ENCODE measurements at places on chromosomes 5 and 9.

GRCh38 chr5:1021136-1021968 lies 12.8 kb downstream of the NKD2 start:
- DNase-seq, result no peak

DNA sequence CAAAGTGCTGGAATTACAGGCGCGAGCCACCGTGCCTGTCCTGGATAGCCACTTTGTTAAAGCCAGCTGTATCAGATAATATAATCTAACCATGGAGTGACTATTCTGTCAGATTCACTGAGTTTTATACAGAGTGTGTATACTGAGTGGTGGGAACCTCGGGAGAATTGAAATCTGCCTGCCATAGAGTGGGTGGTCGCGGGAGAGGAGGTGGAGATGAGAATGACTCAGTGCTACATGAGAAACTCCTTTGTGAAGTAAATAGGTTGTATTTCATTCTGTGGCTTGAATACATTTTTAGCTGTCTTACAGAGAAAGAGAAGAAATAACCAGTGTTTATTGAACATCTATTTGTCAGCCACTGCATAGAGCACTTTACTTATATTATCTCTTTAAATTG lies 26.4 kb downstream of the ATP6V0E1 start:
- no peak for DNase-seq

GRCh38 chr5:10673407-10673806 lies 87.6 kb downstream of the DAP start:
- DNase-seq, result no peak

DNA sequence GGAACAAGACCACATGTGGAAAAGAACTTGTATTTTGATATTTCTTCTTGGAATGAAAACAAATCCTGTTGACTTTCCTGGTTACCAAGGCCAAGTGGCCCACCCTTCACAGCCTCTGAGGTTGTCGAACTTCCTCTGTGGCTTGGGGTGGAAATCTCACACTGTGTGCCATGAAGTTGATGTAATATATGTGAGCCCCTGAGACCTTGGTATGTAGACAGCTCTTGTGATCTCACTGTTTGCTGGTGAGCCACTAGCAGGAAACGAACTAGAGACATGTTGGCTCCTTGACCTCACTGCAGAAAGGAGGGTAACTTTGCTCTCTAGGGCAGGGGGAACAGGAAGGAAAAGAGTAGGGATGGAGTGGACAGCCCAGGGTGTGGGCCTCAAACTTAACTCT lies 159.4 kb downstream of the ARHGAP26 start:
- no peak for DNase-seq

DNA sequence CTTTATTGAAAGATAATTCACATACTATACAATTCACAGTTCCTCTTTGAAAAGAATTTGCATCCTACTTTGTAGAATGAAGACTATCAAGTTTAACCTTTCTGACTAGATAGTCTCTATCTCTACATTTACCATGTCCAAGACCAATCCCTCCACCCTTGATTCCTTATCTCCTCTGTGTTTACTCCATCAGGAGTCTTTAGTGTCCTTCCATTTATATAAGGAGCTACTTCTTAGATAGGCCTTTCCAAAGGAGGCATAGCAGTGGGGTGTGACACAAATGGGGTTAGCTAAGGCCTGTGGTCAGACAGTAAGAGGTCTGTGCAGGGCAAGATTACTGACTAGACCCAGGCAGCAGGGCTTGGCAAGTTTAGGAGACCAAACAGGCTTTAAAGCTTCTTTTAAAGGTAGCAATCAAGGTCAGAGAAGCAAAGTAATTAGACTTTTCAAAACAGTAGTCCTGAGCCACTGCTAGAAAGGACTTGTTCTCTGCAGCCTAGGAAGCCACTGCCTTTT lies 11.1 kb upstream of the DMXL1 start:
- no peak for DNase-seq

DNA sequence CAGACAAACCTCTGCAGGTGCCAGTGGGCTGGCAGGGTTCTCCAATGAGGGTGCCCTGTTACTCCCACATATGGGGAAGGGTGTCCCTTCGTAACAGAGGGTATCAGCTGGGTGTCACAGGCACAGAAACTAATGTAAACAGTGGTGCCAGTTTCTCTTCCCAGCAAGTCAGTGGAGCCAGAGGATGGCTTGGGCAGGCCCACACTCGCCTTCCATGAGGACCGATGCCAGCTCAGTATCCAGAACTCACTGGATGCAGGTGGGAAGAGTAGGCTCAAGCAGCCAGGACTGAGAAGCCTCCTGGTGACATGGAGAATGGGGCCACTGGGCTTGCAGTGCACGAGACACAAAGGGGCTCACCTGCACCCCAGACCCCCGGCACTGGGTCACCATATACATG lies 30.4 kb downstream of the FSTL4 start:
- no peak for DNase-seq

GRCh38 chr5:83964271-83964670 lies 243.6 kb upstream of the HAPLN1 start:
- DNase-seq, result no peak

DNA sequence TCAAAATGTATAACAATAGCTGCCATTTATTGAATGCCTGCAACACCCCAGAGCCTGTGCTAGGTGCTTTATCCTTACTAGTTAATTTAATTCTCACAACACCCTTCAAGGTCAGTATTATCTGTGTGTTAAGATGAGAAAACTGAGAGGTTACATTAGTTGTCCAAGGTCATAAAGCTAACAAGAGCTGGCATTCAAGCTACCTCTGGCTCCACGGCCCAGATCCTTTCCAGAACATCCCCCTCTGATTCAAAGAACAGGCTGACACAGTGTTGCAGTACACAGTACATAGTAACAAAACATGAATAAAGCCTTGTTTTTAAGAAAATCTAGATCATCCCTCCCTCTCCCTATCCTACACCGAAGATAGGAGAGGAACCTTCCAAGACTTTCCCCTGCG lies 9.4 kb upstream of the FRMPD1 start:
- no peak for DNase-seq

DNA sequence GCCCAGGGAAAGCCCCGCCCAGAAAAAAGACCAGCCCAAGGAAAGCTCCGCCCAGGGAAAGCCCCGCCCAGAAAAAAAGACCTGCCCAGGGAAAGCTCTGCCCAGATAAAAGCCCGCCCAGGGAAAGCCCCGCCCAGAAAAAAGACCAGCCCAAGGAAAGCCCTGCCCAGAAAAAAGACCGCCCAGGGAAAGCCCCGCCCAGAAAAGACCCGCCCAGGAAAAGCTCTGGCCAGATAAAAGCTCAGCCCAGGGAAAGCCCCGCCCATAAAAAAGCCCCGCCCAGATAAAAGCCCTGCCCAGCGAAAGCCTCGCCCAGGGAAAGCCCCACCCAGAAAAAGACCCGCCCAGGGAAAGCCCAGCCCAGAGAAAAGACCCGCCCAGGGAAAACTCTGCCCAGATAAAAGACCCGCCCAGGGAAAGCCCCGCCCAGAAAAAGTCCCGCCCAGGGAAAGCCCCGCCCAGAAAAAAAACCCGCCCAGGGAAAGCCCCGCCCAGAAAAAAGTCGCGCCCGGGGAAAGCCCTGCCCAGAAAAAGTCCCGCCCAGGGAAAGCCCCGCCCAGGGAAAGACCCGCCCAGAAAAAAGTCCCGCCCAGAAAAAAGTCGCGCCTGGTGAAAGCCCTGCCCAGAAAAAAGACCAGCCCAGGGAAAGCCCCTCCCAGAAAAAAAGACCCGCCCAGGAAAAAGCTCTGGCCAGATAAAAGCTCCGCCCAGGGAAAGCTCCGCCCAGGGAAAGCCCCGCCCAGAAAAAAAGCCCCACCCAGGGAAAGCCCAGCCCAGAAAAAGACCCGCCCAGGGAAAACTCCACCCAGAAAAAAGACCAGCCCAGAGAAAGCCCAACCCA lies 11.9 kb downstream of the GRIN1 start:
- peak; percentile 75 for DNase-seq

GRCh38 chr5:78593465-78593864 lies 55.1 kb downstream of the LHFPL2 start:
- DNase-seq, result no peak

GRCh38 chr9:118170032-118170955 lies 466.1 kb downstream of the TLR4 start:
- DNase-seq, result no peak

GRCh38 chr9:82376677-82377232 lies 388.2 kb downstream of the SPATA31D1 start:
- no peak for DNase-seq

- no peak for DNase-seq
Measured at GRCh38 chr9:89311346-89312221, 589 bp downstream of the CKS2 start.

GRCh38 chr5:45627076-45627656 lies 69.0 kb downstream of the HCN1 start:
- no peak for DNase-seq

GRCh38 chr9:13364271-13365000 lies 84.9 kb upstream of the MPDZ start:
- no peak for DNase-seq

DNA sequence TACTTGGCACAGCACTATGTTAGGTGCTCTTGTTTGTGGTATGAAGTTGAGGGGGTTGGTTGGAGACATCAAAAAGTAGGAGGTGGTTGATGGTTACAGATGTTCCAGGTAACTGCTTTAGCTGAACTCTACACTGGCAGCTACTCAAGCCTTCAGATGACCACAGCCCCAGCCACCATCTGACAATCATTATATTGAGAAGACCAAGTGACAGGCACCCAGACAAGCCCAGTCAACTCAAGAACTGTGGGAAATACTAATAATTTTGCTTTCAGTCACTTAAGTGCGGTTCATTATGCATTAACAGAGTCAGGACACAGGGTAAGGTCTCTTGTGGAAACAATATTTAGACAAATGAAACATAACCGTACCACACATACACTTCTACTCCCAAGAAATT lies 38.9 kb upstream of the SLIT3 start:
- no peak for DNase-seq

DNA sequence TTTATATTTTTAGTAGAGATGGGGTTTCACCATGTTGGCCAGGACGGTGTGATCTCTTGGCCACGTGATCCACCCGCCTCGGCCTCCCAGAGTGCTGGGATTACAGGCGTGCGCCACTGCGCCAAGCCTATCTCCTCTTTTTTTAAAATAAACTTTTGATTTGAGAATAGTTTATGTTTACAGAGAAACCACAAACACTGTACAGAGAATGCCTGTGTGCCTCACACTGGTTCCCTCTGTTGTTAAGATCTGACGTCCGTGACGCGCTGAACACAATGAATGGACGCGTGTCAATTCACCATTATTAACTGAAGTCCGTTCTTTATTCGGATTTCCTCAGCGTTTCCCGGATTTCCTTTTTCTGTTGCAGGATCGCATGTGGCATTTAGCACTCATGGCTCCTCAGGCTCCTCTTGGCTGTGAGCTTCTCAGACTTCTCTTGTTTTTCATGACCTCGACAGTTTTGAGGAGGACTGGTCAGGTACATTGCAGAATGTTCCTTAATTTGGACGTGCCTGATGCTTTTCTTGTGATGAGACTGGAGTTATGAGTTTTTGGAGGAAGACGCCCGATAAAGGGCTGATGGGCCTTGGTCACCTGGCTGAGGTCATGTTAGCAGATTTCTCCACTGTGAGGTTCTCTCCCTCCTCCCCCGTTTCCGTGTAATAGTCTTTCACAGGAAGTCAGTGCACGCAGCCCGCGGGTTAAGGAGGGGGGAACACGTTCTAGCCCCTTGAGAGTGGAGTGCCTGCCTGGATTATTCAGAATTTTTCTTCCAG lies 69.6 kb downstream of the ANKRD33B start:
- no peak for DNase-seq

- DNase-seq, result no peak
Measured at GRCh38 chr9:80233102-80233843, 661.5 kb downstream of the TLE4 start.

DNA sequence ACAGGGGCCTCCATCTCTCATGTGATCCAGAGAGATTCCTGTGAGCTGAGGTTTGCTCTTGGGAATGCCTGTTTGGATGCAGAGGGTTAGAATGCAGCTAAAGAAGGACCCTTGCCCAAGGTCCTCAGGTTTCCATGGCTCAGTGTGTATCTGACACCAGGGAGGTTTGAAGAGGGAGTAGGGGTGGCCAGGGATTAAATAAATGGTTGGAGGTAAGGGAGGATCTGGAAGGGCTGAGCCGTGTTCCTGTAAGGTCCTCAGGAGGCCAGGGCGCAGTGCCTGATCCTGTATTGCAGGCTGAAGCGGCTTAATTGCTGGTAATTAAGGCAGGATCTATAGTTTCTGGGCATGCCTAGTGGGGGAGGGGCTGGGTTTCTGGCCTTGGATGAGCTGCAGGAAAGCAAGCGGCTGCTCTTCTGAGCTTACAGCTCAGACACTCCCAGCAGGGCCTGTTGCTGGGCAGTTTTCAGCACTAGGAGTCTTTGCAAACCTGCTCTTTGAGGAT lies 41.5 kb upstream of the MAP1B start:
- DNase-seq, result peak; percentile 89

DNA sequence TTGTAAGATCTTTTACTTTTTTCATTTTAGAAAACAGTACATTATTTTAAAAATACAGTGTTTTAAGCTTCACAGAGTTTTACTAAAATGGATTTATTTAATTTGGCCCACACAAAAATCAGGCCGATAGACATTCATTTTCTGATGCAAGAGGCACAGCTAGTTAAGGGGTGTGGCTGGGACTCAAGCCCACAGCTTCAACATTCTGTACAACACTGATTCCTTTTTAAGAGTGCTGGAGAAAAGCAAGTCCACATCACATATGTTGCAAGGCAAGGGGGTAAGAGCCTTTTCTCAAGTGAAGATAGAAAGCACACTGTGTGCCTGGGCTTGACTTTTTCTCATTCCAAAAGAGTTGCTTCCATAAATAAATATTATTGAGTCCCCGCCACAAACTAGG lies 195.9 kb downstream of the RFK start:
- DNase-seq, result no peak

- DNase-seq, result no peak
Measured at GRCh38 chr5:139265001-139265400, 28.5 kb upstream of the MATR3 start.

DNA sequence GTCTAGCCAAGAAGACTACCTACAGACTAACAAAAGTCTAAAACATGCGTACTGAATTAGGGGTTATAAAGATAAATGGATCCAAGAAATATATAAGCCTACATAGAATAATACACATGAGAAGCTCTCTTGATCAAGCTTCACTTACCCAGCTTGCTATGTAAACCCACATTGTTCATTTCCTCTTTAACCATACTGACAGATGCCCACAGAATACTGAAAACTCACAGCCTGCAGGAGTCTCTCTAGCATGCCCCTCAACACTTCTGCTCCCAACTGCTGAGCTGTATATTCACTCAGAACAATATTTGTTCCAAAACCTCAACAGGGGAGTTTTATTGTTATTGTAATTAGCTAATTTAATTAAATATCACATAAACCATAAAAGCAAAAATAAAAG lies 52.4 kb downstream of the RFX3 start:
- DNase-seq, result no peak

DNA sequence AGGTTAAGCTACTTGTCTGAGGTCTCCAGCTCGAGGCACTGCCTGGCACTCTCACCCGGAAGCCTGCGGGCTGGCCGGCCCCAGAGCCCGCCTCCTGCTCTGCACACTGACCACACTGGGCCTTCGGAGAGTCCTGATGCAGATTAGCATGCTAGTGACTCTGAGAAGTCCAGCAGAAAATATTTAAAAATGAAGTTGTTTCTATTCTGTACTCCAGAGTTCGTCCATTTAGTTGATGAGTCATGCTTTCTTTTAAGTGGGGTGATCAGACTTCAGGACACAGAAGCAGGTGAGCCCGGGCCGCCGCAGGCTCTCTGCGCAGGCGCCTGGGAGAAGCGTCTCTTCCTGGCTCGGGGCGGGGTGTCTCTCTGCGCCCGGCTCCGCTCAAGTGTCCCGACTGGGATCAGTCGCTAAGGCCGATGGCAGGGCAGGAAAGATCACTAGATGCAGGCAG lies 32.5 kb downstream of the FAM240B start:
- no peak for DNase-seq
